Hematopoietic multipotent progenitor cell treated with erythropoietin and hydrocortisone succinate and interleukin-3 and kit ligand, for 8 days (in vitro differentiated cells): ENCODE measurements at places on chromosomes 6 and 20.

- no peak for DNase-seq
These were observed 257.1 kb downstream of the SOX4 start for GRCh38 chr6:21850691-21851090.

DNA sequence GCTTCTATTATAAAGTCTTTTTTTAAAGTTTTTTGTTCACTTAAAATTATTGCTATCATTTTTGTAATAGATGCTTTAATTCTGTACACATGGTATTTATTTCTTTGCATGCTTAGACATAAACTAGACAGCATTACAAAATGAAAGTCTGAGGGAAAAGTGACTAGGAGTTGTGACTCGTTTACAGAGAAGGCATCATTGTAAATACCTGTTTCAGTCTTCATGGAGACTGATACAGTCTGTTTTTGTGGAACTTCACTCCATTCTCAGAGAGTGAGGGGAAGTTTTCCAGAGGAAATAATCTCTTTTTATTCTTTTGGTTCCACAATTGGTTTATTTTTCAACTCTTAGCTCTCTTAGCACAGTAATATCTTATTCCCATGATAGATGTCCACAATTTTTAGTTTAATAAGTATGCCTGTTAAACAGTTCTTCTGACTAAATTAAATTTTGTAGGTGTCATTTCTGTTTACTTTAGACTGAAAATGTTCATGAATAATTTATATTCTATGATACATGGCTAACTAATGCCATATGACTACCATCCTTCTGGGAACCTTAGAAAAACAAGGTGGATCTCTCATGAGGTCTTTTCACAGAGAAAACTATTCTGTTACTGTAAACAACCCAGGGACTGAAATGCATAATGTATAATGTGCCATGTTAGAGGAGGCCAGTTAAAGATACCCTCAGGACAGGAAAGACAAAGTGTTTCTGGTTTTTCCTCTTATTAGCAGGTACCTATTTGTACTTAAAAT is 69.2 kb downstream of the MYO6 start:
- DNase-seq: no peak

DNA sequence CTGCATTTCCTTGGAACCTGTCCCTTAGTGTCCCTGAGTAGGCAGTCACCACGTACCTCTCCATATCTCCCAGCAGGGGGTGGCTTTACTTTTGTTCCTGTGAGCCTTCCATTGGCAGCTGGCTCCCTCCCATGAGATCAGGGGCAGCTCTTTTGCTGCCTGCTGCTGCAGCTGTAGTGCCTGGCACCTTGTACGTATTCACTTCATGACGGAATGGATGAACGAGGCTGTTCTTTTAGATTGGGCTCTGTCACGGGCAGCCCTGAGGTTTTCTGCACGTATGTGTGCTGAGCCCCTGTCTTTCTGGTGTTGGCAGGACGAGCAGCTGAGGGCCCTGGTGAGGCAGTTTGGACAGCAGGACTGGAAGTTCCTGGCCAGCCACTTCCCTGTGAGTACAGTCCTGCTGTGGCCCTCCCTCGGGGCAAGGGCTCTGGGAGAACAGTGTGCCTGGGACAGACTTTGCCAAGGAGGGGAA is 14.6 kb downstream of the MYBL2 start:
- peak; percentile 17 for DNase-seq

GRCh38 chr6:44558024-44558831 is 170.7 kb downstream of the CDC5L start:
- no peak for DNase-seq

GRCh38 chr6:37209461-37210205 is 39.7 kb downstream of the PIM1 start:
- DNase-seq: peak; percentile 7

DNA sequence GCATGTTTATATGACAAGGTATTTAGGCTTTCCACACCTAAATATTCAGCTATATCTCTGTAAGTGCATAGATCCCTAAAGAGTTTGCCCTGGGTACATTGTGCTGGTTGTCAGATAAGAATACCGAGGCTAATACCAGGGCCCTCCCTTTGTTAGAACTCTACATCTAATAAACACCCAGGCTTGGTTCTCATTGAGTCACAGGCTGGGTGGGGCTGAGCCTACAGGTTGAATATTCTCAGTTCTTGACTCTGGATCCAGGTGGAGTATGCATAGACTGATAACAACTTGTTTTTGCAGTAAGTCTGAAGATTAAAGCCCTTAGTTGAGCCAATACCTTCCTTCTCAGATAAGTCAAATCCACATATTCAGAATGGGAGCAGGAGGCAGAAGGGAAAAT is 312.2 kb upstream of the FLRT3 start:
- DNase-seq: no peak

DNA sequence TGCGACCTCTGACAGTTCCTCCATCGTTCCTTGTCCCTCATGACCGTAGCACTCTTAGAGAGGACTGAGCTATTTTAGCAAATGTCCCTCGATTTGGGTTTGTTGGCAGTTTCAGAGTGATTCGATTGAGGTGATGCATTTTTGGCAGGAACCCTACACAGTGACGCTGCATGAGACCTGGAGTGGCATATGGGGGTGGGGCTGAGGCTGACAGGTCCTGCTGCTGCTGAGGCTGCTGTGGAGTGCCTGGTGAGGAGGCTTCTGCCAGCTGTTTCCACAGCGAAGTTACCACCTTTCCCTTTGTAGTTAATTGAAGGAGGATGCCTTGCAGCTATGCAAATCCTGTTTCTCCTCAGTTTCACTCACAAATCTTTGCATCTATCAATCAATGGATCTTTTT is 19.8 kb downstream of the PXDC1 start:
- no peak for DNase-seq

- no peak for DNase-seq
These were observed 130.3 kb upstream of the PDE10A start for GRCh38 chr6:165793287-165793825.

DNA sequence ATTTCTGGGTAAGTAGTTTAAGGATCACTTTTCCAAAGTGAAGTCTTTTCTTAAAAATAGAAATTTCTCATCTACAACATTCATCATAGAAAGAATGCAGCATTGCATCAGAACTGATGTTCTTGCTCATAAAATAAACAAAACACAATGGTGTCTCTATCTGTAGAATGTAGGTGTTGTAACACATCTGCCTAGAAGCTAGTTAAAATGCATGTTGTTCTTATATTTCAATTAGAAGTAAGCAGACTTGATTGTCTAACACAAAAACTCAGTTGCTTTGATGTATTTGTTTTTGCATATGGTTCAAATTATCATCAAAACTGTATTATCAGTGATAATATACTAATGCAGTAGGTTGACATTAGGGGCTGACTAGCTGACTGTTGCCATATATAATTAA is 654.7 kb upstream of the FLRT3 start:
- no peak for DNase-seq

DNA sequence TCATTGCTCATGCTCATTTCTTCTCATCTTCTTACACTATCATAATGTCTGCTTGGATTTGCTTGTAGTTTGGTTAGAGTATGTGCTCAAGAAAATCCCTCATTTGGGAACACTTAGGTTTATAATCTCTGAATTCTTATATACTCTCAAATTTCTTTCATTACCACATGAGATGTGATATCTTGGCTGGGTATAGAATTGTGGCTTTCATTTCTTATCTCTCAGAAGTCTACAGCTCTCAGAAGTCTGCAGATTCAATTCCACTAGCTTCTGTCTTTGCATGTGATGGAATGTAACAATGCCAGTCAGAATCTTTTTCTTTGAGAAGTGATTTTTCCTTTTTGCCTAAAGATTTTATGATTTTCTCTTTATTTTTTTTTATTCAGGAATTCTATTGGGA is 50.9 kb downstream of the STMND1 start:
- no peak for DNase-seq

DNA sequence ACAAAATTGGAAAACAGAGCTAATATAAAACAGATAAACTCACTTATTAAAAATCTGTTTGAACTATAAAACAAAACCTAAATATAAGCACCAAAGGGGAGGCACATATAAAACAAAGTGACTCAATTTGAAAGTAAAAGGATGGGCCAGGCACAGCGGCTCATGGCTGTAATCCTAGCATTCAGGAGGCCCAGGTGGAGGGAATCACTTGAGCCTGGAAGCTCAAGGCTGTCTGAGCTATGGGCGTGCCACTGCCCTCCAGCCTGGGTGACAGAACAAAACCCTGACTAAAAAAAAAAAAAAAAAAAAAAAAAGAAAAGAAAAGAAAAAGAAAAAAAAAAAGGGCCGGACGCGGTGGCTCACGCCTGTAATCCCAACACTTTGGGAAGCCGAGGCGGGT is 31.1 kb upstream of the SMAP1 start:
- no peak for DNase-seq

DNA sequence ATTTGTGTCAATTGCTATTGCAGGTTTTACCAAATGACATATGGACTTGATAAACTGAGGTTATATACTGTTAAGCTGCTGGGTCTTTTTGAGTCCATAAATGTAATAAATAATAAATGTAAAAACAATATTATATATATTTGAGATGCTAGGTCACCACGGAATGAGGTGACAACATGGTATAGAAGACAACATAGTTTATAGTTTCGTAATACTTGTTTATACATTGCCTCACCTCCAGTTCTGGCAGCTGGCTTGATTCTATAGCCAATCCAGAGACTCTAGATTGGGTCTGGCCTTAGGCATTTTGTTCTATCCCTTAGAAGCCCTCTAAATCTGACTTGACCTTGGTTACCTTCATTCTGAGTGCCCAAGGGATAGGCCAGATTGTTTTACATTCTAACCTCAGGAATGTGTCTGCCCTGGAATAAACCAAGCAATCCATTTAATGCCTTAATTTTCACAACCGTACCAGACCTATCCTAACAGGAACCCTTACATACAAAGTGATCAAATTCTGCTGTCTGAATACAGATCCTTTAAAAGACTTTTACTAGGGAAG is 61.5 kb upstream of the STXBP5 start:
- no peak for DNase-seq

GRCh38 chr20:14838663-14839628 is 501.5 kb upstream of the FLRT3 start:
- no peak for DNase-seq

- no peak for DNase-seq
These were observed 57.2 kb downstream of the MTFR2 start for GRCh38 chr6:136192902-136193301.

- DNase-seq: no peak
These were observed 88.4 kb downstream of the ASXL1 start for GRCh38 chr20:32446301-32447100.

DNA sequence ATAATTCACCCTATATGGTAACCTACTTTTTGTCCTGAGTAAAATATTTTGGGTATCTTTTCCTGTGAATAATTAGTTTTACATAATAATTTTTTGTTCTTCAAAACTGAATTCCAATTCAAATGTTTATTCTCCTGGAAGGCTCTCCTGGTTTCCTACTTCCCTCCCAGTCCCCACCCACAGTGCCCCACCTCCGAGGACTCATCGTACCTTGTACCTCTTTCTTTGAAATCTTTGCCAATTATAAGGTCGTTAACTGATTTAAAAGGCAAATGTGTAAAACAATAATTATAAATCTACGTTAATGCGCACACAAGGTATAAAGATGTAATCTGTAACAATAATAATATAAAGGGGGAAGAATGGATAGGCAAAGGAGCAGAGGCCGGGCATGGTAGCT is 40.5 kb upstream of the VEGFA start:
- no peak for DNase-seq

- no peak for DNase-seq
These were observed 113.5 kb upstream of the CDH4 start for GRCh38 chr20:61138566-61138965.

GRCh38 chr20:43940518-43941225 is 26.0 kb downstream of the TOX2 start:
- DNase-seq: no peak

DNA sequence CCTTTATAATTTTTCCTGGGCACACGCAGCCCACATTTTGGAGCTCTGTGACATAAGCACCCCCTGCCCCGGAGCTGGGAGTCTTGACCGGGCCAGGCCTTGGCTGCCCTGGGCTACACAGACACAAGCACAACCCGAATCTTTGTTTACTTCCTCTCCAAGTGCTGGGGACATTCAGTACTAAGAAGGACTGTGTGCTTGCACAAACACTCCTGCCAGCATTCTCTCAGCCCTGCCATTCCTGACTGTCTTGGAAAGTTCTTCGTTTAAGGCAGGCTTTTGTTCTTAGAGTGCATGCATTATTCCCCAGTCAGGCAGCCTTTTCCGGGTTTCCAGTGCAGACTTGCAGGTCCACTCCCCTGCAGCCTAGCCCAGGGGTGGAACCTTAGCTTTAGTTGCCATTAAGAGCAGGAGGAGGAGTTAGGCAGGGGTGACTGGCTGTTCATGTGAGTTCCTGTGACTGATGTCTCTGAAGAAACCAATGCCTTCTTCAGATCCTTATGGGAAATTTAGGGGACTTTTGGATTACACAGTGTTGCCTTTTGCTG is 28.6 kb downstream of the FOXO3 start:
- peak; percentile 81 for DNase-seq

- DNase-seq: no peak
These were observed 142.4 kb downstream of the LRFN2 start for GRCh38 chr6:40444811-40445210.

GRCh38 chr6:149933461-149933860 is 8.4 kb upstream of the ULBP2 start:
- no peak for DNase-seq

DNA sequence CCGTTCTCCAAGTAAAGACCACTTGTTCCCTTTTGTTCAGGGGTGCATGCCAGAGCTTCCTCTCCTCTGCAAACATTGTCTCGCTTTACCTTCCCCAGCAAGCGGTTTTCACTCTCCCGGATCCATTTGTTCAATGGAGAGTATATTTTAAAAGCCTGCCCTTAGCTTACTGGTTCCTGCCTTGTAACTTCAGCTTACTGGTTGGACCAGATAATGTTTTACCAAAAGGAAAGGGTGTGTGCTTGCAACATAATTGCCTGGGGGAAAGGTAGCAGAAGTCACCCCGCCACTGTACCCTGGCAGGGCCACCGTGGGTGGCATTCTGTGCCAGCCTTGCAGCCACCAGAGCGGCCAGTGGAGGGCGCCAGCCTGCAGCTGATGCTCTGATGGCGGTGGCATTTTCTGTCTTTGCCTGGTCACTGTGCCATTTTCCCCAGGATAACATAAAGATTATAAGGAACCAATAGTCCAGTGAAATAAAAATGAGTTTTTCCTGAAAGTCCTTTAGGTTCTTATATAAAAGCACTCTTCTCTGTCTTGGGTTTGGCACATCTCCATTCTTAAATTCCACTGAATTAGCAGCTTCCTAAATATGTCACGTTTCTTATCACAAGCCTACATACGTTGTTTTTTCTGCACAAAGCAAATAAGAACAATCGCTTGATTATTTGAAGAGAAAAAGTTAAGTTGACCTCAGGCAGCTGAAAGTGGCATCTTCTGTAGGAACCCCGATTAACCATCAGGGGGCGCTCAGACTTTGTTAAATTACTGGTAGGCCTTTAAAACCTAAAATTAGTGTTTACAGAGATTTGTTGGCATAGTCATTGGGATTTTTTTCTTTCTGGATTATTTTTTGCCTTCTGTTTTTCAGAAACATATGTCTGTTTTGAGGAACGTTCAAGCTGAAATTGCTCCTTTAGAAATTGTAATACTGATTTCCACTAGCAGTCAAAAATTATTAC is 67.4 kb upstream of the XRN2 start:
- peak; percentile 82 for DNase-seq

DNA sequence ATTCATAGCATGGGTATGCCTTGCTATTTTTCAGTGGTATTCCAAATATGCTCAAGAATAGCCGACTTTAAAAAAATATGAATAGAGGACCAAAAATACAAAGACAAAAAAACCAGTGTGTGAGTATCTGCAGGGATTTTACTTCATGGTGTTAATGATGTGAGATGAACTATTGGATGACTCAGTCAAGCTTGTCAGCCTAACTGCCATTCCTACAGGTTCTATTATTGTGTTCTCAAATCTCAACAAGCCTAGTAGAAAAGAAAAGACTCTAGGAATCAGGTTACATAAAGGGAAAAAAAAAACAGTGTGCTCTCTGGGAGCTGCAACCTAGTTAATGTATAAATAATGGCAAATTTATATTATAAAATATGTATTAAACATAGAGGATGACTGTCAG is 588.4 kb upstream of the BTBD3 start:
- DNase-seq: no peak
